ENCODE measurements at places on chromosomes 1 and 21.
A peak's percentile ranks its signal among the peaks of the same experiment; 100 is the strongest.

DNA sequence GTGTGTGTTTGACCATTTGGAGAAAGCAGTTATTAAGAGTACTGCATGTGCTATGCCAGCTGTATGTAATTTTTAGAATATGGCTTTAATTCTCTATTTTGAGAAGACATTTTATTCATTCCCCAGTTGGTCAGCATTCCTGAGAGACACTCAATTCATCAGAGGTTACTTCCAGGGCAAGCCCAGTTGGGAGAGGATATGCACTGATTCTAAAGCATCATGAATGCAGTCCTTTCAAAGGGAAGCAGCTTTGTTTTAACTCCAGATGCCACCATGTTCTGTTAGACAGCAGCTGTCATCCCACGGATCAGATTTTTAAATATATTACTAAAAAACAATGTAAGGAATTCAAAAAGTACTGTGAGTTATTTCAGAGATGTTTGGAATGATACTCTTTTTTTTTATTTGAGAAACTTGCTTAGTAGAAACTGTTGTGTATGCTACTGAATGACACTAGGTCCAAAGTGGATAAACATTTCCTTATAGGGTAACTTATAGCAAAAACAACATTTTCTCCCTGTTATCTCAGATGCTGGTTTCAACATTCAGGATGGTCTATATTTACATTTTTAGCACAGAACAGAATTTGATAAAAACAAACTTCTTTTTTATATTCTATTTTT is 149.5 kb upstream of the B3GALT2 start:
- peak; percentile 98 for DNase-seq

DNA sequence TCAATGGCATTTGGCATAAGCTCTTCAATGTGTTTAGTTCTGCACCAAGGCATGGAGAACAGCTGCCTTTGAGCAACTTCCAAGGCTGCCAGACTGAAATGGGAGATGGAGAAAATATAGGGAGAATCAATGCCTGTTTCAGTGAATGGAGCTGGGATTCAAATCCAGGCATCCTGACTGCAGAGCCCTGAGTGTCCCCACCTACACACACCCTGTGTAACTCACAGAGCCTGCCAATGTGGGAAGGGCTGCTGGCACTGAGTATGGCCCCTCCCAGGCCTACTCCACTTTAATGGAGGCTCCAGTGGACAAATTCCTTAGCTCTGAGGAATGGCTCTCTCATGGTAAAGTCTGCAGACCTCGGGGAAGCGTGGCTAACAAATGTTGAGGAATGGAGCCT is 145.6 kb upstream of the TNR start:
- DNase-seq: peak; percentile 11

DNA sequence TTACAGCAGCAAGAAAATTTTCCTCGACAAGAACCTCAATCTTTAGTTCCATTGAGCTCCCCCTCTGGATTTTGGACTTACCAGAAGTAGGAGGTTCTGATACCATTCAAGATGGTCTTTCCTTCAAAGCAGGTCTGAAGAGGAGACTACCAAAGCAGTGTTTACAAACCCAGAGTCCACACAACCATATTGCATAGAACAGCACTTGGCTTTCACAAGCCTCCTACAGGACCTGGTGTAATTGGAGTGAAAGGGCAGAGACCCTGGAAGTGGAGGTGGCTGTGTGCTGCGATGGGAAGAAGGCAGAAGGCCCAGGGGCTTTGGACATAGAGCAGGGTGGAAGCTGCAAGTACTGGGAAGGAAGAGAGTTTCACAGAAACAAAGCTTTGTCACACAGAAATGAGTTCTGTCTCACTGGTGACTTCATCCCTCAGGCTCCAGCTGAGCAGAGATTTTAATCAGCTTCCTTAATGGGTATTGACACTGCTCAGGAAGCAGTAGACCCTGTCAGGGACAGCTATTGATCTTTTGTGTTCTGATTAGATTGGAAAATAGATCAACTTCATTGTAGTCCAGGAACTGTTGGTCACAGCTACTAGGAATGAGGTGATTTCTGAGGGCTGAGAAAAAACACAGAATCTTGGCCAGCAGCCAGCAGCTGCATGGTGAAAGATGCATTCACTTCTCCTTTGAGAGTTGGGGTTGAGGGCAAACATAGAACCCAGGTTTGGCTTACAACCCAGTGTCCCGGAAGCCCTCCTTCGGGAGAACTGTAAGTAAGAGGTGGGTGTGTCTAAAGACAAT is 124.0 kb downstream of the SYT2 start:
- DNase-seq: peak; percentile 34

GRCh38 chr1:188065917-188066316 is 1237.2 kb downstream of the PLA2G4A start:
- no peak for DNase-seq

GRCh38 chr1:183191833-183192232 is 5.8 kb downstream of the LAMC2 start:
- DNase-seq: peak; percentile 79

DNA sequence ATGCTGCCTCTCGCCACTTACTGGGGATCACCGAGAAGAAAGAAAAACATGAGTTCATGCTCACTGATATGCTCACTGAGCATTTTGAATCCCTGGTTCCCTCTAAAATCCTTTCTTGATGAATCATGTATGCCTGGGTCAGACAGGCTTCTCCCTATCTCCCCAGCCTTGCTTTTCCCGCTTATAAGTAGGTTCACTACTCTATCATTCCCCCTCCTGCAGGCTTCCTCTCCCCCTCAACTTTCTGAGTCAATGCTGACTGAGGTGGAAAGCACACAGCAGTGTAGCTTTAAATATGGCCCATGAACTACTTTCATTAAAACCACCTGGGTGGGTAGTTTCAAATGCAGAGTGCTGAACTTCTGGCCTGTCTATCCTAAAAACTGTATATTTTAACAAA is 41.7 kb downstream of the FMO4 start:
- no peak for DNase-seq

- DNase-seq: no peak
Measured at GRCh38 chr1:156760092-156760795, 7.1 kb upstream of the PRCC start.

GRCh38 chr1:30446508-30446907 is 276.9 kb downstream of the MATN1 start:
- no peak for DNase-seq

DNA sequence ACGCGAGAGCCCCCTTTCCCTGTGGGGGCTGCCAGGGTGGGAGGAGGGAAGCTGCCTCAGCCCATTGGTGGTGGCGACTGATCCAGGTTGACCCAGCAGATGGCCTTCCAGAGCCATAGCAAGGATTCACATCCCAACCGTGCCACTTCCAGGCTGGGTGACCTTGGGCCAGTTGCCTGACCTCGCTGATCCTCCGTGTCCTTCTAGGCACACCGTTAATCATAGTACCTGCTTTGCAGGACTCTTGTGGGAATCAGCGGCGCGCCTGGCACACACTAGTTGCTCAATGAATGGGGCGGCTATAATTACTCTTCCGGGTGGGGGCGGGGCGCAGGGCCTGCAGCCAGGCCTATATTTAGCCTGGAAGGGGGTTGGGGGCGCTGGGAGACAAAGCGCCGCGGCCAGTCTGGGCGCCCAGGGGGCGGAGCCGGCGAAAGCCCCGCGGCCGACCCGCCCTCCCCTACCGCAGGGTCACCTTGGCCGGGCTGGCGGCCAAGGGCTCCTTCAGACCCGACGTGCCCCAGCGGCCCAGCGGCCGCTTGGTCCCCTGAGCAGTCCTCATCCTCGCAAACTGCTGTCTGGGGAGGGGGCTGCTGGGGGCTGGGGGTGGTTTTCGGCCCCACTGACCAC is 5.1 kb downstream of the HSPB7 start:
- peak; percentile 87 for DNase-seq

DNA sequence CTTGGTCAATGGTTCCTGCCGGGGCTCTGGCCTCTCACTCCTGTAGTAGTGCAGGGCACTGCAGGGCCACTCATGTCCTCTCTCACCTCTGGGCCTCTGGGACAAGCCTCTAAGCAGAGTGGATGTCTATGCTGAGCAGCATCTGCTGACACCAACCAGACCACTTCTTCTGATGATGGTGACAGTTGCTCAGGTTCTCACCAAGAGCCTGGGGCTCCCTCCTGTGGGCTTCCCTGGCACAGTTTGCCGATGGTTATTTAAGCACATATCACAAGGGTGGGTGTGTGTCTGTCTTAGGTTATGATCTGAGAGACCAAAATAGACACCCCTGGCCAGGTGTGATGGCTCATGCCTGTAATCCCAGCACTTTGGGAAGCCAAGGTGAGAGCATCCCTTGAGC is 17.4 kb upstream of the GPR137B start:
- no peak for DNase-seq

DNA sequence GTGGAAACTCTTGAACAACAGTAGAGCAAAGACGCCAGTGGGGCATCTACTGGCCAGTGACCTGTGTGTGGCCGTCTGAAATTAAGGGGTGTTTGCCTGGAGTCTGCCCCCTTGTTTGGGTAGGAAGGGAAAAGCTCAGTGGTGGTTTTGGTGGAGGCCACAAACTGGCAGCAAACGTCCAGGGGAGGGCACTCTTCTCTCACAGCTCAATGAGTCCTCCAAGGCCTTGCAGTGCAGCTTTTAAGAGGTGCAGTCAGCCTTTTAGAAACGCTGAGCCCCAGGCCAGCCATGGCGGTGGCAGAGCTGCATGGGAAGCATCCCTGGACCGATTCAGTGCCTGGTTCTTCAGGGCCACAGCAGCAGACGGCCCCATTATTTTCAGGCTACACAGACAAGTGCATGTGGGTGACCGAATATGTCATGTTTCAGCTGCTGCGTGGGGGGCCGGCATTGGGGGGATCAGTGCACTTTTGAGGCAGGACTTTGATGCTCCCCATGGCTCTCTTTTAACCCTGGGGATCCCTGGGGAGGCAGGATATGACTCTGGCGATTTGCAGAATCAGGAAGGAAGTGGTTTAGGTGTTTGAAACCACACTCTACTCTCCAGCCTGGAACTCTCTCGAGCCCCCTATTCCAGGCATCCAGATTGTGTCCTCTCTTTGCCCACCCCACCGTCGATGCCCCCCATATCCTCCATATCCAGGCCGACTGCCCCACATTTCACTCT is 414.0 kb downstream of the PRDM2 start:
- DNase-seq: peak; percentile 58

- peak; percentile 71 for DNase-seq
Measured at GRCh38 chr1:54987919-54988705, 7.7 kb downstream of the TMEM61 start.

DNA sequence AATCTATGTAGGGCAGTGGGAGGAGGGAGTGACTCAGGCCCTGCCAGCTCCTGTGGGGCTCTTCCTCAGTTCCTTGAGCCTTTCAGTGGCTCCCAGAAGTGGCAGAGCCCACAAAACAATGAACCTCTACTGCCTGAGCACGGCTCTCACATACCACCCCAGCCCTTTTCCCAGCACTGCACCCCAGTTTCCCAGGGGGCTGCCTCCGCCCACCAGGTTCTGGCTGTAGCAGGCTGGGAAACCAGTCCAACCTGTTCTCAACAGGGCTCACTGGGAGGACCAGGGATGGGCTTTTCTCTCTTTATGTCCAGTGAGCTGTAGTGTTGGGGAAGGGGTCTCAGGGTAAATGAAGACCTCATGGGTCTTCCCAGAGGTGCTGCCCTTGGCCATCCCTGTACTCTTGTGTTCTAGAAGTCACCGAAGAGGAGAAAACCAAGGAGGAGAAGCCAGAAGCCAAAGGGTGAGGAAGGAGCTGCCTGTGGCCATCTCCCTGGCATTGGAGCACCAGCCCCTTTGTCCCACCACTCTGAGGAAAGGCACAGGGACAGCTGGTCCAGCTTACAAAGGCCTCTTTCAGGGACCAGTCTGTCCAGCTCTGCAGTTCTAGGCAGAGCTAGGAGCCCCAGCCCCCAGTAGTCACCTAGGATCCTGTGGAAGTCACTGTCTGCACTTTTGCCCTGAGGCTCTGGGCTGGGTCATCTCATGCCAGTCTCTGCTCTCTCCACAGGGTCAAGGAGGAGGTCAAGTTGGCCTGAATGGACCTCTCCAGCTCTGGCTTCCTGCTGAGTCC is 3.5 kb downstream of the MARCKSL1 start:
- no peak for DNase-seq

GRCh38 chr1:228279011-228279721 is 71.3 kb downstream of the OBSCN start:
- DNase-seq: no peak

- DNase-seq: no peak
Measured at GRCh38 chr1:4021136-4021973, 121.3 kb upstream of the C1orf174 start.

- DNase-seq: peak; percentile 47
Measured at GRCh38 chr1:231603598-231604275, 22.9 kb upstream of the DISC1 start.

- DNase-seq: no peak
Measured at GRCh38 chr1:231049121-231049979, 9.3 kb upstream of the FAM89A start.

GRCh38 chr1:54249819-54250435 is 50.0 kb downstream of the MRPL37 start:
- peak; percentile 91 for DNase-seq

DNA sequence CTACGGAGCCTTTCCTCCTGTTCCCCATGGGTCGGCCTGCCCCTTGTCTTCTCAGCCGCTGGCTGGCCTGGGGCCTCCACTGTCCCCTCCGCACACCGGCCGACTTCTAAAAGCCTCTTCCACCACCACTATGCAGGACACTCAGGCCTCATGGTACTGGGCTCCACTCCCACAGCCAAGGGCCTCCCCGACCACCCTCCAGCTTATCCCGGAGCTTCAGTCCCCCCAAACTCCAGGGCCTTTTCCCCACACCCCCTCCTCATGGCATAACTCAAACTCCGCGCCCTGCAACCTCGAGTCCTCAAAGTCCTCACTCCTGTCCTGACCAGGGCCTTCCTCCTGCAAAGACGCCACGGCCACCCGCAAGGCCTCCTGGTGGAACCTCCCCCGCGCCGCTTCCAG is 2.0 kb downstream of the LRRC41 start:
- DNase-seq: no peak

GRCh38 chr1:193070942-193071341 is 11.5 kb downstream of the RO60 start:
- no peak for DNase-seq

DNA sequence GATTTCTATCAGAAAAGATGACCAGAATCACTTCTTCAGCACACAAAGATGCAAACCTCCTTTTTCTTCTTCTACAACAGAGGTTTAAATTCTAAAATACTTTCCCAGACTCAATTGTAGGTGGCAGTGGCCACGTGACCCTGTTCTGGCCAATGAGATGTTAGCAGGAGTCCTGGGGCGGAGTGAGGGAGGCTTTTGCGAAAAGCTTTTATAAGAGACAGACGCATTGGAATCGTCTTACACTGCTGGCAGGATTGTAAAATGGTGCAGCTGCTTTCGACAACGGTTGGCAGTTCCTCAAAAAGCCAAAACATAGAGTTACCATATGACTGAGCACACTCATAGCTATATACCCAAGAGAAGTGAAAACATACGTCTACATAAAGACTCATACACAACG is 87.0 kb upstream of the MAGI3 start:
- DNase-seq: peak; percentile 2

DNA sequence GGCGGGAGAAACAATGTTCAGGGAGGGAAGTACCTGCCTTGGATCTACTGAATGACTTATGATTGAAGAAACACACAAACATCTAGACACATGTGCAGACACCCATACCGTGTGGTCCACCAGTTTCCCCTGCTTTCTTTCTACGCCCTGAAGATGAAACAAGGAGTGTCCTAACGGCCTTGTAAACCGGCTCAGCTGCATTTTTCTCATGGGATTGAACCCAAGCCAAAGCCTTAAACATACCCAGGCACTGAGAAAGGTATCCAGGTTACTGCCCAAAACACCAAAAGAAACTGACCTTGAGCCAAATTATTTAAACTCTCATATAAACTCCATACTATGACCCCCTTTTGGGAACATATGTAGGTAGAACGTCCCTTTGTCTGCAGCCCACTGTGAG is 630.0 kb upstream of the RGS18 start:
- DNase-seq: no peak

GRCh38 chr21:34642211-34643075 is 26.4 kb upstream of the CLIC6 start:
- peak; percentile 52 for DNase-seq

Data from AG10803 (cell line).